ENCODE measurements at places on chromosomes 5 and 9.

- DNase-seq, result no peak
Observed at GRCh38 chr9:106869028-106869427, 6.1 kb downstream of the ZNF462 start.

GRCh38 chr5:120152472-120152871 lies 311.6 kb upstream of the PRR16 start:
- no peak for DNase-seq

DNA sequence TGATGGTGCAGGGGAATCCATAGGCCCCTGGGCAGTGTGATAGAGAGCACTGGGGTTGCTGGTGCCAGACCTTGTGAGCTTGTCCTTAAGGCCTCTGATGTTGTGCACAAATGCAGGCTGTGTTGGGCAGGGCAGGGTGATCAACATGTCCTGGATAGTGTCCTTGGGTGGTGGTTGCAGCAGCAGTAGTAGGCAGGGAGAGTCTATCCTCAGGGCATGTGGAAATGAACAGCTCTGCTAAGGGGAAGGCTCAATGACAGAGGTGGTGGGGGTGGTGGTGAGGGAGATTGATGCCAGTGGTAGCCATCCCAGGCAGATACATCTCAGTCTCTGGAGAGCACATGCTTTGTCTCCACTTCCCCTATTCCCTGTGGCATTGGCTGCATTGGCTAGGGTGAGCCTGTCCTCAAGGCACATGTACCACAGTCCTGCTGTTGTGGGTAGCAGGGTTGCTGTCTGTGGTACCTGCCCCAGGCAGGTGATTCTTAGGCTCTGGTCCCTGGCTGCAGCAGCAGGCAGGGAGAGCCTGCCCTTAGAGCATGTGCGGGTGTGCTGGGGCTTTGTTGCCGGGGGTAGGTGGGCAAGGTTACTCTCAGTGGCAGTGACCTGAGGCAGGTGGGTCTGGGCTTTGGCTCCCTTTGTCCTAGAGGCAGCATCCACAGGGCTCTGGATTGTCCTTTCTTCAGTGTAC lies 111.1 kb downstream of the WDR70 start:
- no peak for DNase-seq

- DNase-seq, result no peak
Observed at GRCh38 chr5:120415985-120416384, 48.1 kb upstream of the PRR16 start.

- DNase-seq, result no peak
Observed at GRCh38 chr5:10530601-10531320, 33.1 kb upstream of the ANKRD33B start.

DNA sequence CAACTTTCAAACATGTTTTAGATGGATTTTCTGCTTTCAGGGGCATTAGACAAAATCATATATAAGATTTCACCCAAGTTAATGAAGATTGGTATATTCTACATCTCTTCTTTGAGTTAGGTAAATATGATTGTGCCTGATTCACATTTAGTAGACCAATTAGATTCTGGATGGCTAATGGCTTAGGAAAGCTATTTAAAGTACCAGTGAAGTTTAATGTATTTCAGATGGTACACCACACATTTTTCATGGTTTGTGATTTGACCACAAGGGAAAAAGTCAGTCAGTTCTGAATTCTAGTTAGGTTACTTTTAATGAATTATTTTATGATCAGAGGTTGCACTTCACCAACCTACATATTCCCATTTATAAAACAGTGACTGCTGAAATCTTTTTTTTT lies 409.7 kb downstream of the ADGRV1 start:
- no peak for DNase-seq

All from activated T-cell treated with anti-CD3 and anti-CD28 coated beads, Interleukin-2, amount 50 U/mL, for 72 hours (primary cell).